MV-4-11 (cell line): ENCODE measurements at places on chromosomes 16 and 17.

DNA sequence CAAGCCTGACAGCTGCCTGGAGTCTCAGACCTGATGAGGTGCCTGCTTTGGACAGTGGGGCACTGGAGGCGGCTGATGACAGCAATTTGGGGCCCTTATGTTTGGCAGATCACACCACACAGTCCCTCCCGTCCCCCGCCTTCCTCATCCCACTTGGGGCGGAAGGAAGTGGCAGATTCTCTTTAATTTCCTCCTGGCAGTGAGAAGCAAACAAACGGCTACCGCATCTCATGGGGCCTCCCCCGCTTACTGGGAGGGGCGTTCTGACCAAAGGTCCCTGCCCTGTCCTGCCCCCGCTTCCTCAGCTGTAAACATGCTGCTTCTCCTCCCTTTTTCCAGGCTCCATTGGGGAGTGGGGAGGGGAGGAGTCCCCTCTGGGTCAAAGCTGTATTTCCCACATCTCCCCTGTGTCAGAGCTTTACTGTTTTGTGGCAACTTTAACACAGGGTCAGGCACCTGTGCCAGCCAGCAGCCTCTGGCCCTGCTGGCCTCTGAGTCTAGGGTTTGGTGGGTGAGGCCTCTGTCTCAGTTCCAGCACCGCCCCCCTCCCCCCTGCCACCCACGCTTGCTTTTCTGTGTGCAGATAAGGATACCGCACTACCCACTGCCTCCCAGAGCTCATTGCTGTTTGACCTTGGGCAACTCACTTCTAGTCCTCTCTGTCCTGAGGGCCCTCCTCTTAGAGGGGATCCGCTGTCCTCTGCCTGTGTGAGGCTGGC lies 5.4 kb upstream of the NFATC3 start:
- DNase-seq, result peak; percentile 96

DNA sequence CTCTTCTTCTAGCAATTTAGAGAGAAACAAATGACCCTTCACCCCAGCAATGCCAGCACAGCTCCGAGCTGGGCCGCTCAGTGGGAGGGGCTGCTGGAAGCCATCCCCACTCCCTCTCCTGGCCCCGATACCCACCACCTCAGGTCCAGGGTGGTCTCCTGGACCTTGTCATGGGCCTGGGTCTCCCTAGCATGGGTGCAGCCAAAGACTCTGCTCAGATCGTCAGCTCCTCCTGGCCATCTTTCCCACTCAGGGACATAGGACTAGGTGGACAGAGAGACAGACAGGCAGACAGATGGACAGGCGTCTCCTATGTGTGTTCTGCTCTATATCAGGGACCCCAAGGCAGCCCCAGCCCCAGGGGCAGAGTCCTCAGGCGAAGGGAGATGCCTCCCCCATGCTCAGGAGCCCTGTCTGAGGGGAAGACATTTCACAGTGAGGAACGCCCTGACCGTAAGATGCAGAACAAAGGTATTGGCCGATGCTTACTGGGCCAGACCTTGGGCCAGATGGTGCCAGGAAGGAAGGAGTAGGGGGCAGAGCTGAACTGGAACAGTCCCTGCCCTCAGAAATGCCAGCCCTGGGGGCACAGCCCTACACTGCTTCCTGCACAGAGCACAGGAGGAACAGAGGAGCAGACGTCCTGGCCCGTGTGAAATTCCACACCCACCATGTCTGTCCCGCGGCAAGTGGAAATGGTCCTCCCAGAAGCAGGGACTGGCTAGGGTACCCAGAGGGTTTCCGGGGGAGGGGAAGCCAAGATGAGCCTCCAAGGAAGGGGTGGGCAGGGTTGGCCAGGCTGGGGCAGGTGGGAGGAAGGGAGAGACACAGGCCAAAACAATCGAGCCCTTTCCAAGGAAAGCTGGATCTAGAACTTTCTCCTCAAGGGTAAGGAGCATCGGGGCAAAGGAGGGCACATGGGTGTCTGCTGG lies 13.0 kb downstream of the PITPNM3 start:
- DNase-seq, result no peak

GRCh38 chr16:19722269-19722952 lies 4.3 kb downstream of the IQCK start:
- no peak for DNase-seq

DNA sequence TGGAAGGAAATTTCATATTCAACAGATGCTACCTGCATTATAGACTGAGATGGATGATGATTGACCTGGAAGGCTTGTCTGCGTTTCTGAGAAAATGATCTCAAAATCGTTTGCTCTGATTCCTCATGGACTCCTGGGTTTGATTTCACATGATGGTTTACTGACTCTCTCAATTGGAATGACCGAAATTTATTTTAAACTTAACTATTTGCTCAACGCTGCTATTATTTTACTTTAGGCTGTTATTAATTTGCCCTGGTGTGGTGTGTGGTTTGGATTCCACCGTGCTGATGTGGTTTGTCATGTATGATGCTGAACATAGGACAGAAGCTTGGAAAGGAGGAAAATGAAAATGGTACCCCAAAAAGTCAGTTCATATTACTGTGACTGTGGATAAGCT lies 37.3 kb upstream of the ELAC2 start:
- DNase-seq, result no peak

DNA sequence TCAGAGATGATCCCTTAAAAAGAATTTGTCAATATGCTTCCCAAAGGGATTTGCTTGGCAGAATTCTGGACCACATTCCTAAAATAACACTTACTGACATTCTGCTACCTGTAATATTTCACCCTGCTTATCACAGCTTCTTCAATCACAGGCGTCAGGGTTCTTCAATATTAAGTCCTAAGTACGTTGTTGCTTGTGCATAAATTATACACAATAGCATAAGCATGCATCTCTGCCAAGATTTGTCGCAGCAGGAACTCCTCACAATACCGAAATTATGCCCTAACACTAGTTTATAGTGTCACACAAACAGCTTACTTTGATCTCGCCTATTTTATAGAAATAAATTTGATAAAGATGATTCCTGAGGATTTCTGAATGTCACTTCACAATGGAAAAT lies 48.9 kb downstream of the UBE2G1 start:
- DNase-seq, result no peak

DNA sequence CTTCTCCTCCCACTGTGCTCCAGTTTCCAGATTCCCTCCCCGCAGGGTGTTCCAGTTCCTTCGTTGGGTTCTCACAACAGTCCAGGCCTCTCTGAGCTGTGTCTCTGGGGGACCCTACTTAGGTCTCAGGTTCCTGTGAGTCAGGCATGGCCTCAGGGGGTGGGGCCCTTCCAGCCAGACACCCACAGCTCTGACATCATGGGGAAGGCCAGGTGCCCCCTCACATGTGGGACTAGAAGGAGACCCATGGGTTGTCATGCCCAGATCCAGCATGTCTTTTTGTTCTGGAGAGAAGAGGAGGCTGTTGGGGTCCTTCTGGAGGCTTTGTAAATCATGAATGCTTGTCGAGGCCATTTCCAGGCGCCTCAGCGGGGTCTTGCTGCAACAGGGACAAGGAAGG lies 32.0 kb upstream of the NDRG4 start:
- no peak for DNase-seq

GRCh38 chr17:77677630-77678029 lies 280.9 kb upstream of the TNRC6C start:
- DNase-seq, result no peak

DNA sequence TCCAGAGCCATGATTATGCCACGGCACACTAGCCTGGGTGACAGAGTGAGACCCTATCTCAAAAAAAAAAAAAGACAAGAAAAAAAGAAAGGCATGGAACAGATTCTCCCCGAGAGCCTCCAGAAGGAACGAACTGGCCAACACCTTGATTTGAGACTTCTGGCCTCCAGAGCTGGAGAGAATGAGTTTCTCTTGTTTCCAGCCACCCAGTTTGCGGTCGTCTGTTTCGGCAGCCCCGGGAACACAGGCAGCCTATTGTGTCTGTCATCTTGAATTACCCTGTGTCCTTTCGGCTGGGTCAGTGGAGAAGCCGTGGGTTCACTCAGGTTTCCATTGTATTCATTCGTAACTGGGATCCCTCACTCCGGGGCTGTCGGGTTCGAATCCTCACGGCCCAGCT lies 83.9 kb downstream of the RPA1 start:
- no peak for DNase-seq

- peak; percentile 95 for DNase-seq
Observed at GRCh38 chr17:38590988-38591758, 14.6 kb downstream of the SRCIN1 start.

DNA sequence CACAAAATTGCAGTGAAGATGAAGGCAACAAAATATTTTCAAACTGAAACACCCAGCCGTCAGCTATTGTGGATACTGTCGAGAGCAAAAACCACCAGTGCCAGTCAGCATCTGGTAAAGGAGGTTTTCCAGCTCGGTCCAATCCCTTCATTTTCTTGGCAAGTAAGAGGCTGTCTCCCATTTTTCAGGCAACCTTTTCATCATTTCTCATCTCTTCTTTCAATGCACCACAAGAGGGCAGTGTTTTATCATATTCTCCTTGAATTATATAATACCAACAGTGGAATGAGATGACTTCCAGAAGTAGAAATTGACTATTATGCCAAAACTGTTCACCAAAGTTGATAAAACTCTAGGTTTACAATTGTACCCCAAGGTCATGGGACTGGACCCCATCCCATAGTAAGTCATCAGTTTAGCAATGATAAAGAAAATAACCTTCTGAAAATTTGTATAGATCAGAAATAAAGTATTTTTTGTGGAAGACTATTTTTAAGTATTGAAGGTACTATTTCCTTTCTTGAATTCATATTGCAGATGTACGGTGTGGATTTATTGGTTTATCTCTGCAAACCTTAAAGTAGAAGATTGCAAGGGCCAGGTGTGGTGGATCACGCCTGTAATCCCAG lies 16.8 kb downstream of the NQO1 start:
- DNase-seq, result peak; percentile 52

- DNase-seq, result no peak
Observed at GRCh38 chr16:51967646-51968045, 579.3 kb downstream of the TOX3 start.

- DNase-seq, result peak; percentile 32
Observed at GRCh38 chr17:48457080-48457836, 27.2 kb upstream of the SKAP1 start.

GRCh38 chr17:8060274-8060673 lies 21.4 kb downstream of the ALOX15B start:
- peak; percentile 66 for DNase-seq

DNA sequence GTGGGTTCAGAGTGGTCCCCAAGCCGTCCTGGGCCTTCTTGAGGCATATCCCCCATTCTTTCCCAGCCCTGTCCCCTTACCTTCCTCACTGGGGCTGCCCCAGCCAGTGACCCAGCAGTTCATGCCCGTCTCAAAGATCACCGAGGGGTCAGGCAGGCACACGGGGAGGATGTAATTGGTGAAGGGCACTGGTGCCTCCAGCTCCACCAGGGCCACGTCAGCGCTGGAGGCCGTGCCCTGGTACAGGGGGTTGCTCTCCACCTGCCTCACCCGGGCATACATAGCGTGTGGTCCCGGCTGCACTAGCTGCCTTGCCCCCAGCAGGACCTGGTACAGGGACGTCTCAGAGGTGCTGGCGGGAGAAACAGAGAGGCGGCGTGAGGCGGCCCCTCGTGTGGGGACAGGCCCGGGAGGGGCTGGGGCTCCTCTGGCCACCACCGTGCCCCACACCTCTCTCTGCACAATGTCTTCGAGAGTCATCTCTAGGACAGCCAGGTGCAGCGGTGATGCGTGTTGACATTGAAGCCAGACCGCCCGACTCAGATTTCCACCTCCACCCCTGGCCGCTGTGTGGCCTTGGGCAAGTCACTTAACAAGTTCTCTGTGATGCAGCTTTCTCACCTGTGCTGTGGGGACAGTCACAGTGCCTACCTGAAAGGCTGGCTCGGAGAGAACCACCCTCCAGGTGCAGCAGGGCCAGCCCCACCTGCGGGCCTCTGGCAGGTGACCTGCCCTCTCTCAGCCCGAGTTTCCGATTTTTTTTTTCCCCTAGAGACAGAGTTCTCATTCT lies 5.8 kb downstream of the PRSS27 start:
- no peak for DNase-seq

DNA sequence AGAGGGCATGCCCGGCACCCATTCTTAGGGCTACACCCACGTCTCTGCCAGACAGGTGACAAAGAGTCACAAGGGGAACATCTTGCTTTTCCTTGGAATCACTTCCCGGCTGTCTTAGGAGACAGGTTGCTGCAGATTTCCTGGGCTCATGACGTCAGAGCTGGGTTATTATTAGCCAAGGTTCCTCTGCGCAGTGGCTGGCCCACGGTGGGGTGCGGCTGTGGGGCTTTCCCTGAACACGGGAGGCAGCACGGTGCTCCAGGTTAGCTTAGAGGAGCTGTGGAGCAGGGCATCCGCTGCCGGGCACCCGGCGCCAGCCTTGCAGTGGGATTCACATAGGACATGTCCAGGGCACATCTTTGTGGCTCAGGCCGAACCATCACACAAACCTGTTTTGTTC lies 118.0 kb upstream of the PLCG2 start:
- no peak for DNase-seq

DNA sequence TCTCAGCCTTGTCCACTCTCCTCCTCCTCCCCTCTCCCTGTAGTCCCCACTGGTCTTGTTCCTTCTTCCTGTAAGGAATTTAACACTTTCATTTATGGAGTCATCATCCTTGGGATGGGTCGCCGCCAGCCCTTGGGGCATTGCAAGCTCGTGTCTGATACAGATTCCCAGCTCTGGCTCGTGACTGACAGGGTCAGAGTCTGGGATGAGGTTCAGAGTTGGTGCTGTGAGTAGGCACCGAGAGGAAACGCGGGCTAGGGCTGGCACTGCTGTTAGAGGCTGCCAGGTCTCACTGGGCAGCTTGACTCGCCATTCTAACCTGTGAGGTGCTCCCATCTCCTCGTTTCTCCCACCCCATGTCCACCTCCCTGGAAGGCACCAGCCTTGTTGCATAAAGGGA lies 407.0 kb downstream of the SOX9 start:
- DNase-seq, result no peak
